ENCODE measurements at places on chromosomes 11 and 22.

- peak; percentile 21 for DNase-seq
Measured at GRCh38 chr11:74255741-74256375, 55.6 kb downstream of the P4HA3 start.

DNA sequence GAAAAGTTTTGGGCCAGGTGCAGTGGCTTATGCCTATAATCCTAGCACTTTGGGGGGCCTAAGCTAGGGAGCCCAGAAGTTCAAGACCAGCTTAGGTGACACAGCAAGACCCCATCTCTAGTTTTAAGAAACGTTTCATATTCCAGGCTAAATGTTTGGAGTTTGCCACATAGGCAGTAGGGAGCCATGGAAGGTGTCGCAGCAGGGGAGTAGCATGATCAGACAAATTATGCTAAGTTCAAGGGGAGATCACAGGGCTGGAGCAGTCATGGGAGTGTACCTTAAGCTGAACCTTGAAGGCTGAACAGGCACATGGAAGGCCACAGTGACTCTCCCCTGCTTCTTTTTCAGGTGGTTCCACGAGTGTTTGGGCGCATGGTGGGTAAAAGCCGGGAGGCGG lies 5.9 kb upstream of the NHERF4 start:
- DNase-seq, result no peak

GRCh38 chr22:20034143-20034542 lies 13.2 kb downstream of the TANGO2 start:
- no peak for DNase-seq

- DNase-seq, result no peak
Measured at GRCh38 chr11:83125577-83125976, 31.4 kb upstream of the PCF11 start.

DNA sequence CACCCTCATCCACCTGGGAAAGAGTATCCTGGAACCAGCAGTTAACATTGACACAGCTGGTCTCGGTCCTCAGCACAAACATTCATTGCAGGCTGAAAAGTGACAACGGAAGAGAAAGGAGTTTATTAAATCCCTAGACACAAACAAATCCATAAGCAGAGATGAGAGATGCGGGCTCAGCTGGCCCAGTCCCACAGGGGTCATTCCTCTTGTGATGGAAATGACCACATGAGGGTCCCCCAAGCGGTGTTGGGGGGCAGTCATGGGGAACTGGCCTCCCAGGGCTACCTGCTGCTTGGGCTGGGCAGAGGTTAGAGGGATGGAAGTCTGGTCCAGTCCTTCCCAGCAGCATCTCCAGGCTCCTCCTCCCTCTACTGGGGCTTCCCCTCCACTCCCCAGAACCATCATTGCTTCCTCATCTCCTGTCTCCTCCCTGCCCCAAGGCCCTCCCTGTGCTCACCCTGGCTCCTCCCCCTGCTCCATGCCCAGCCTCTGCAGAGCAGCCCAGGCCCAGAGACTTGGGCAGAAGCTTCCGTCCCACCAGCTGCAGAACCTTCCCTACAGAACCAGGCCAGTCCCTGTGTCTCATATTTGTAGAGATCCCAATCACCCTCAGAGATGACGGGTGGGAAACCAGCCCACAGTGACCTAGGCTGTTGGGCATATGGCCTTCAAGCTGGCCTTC lies 5.4 kb upstream of the IGLL5 start:
- DNase-seq, result no peak

DNA sequence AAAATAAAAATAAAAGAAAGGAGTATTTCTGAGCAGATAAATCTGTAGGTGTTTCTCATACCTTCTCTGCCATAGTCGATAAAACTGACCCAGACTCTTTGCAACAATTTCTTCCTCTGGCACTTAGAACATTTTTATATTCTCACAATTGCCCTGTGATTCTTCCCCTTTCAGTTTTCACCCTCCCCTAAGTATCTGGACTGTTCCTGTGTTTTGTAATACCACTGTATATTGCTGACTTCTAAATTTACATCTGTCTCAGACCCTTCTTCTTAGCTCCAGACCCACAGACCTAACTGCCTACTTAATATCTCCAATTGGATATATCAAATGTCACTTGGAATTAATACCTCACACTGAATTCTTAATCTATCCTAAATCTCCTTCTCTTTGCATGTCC lies 133.4 kb upstream of the DDI1 start:
- no peak for DNase-seq

DNA sequence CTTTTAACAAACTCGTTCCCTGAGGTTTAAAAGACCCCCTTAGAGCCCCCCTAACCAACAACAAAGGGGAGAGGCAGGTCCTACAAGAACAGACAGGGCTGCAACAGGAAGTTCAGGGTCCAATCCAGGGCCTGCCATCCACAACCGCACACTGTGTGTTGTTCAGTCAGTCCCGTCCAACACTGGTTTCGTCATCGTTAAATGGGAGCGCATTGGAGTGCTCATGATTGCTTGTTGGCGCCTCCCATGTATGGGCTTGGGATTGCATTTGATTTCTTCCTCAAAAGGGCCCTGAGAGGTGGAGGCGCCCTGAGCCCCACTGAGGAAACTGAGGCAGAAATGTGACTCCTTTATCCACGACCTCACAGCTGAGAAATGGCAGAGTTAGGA lies 174.1 kb downstream of the MN1 start:
- no peak for DNase-seq

- no peak for DNase-seq
Measured at GRCh38 chr11:15258433-15259165, 143.9 kb downstream of the INSC start.

DNA sequence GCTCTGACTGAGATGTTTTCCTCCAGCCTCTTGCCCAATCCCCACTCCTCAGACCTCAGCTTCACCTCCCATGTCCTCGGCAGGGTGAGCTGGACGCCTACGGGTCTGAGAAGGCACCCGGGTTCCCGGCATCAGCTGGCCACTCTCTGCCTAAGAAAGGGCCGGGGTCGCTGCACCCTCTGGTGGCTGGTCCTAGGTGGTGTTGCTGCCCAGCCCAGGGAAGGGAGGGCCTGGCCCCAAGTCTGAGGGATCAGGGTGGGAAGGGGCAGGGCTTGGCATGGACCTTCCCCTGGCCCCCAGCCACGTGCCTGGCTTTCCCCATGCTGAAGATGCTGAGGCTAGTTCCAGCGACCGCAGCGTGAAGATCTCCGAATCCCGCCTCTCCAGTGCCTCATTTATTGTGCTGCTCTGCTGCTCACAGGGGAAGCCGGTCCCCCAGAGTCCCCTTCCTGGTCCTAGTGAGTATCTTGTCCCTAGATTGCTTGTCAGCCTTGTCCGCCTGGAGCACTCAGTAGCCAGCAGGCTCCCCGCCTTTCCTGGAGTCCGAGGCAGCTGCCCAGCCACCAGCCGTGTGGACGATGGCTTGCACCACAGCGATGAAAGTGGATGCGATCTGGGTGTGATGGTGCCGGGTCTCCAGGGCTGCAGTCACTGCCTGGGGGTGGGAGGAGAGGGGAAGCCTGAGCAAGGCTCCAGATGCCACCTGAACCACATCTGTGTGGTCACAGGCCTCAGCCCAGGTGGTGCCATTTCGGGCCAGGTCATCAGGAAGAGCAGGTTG lies 2.9 kb upstream of the GGT5 start:
- no peak for DNase-seq

- no peak for DNase-seq
Measured at GRCh38 chr11:134079317-134079716, 10.4 kb downstream of the JAM3 start.

DNA sequence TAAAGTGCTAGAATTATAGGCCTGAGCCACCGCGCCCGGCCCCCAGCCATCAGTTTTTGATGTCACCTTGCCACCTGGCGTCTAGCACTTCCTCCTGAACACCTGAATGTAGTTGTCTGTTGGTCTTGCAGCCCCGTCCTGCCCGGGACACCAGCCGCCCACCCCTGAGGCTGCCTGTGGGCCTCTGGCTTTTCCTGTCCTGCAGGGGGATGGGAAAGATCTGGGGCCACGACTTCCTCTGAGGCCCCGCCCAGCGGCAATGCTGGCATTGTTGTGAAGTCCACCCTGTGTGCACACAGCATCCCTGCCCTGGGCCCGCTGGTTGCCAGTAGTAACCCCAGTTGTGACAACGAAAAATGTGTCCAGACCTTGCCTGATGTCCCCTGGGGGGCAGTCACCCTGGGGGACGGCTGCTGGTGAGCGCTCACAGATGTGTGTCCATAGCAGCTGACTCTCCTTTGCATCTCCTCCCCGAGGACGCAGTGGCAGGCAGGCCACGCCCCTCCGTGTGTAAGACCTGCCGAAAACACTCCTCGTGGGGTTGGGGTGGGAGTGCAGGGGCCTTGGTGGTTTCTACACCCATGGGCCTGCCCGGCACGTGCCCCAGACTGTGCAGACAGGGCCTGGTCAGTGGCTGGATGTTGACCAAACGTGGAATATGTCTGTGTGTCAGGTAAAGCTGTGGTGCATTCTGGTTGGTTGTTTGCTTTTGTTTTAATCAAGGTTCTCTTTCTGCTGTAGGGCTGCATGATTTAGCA lies 6.8 kb downstream of the SELENOO start:
- no peak for DNase-seq

DNA sequence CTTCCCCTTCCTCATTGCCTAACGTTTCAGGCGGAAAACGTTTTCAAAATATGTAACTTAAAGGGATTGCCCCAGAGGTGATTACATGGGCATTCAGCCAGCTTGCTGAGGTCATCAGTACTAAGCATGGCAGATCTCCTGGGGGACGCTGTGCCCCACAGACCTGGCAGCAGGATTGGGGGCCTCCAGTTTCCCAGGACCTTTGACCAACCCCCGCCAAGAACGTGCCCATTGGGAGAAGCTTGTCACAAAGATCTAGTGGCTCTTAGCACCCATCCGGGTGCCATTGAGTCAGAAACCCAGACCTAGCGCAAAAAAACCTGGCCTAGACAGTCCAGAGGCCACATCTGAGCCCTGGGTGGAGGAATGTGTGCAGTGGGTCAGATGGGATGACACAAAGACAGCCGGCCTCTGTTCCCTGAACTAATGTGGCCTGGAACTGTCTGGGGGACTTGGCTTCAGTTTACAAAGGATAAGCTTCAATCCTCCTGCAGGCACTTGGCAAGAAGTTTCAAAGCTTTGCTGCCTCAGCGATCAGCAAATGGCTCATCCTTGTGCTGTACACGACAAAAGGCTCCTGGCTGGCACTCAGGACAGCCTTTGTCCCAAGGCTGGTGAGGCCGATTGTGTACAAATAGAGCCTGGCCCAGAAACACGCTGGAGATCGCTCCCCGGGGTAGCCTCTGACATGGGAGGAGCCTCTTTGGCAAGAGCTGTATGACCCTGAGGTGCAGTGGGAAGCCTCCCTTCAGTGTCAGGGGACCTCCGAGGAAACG lies 9.5 kb downstream of the C1QTNF6 start:
- no peak for DNase-seq

- DNase-seq, result no peak
Measured at GRCh38 chr11:36467012-36467411, 43.1 kb downstream of the TRAF6 start.

- no peak for DNase-seq
Measured at GRCh38 chr22:22048318-22048942, 65.8 kb upstream of the TOP3B start.

- DNase-seq, result no peak
Measured at GRCh38 chr11:12074529-12075195, 35.7 kb upstream of the MICAL2 start.

- no peak for DNase-seq
Measured at GRCh38 chr11:122093731-122094275, 22.2 kb downstream of the BLID start.

- DNase-seq, result no peak
Measured at GRCh38 chr11:112780351-112781087, 180.7 kb upstream of the NCAM1 start.

GRCh38 chr11:85960678-85961077 lies 105.5 kb downstream of the CCDC83 start:
- no peak for DNase-seq

- DNase-seq, result peak; percentile 88
Measured at GRCh38 chr11:8838248-8838647, 72.7 kb upstream of the AKIP1 start.

GRCh38 chr22:20406686-20407408 lies 12.9 kb downstream of the ZNF74 start:
- no peak for DNase-seq
